ENCODE measurements at places on chromosomes 6 and 20. TPM values are rescaled to one million over a fixed set of nuclear protein-coding genes. Genes with fewer than 3 reads are reported as not detected.

MANEA gene
- total RNA-seq: 10.4 TPM

EZR gene
- total RNA-seq: 76.7 TPM

ZNF165 gene
- total RNA-seq: 0.45 TPM

TSBP1 gene
- not detected for total RNA-seq

FAM50B gene
- total RNA-seq: 11.9 TPM

WFDC12 gene
- not detected for total RNA-seq

SRSF3 gene
- 112 TPM for total RNA-seq

TMEM170B gene
- total RNA-seq: 0.15 TPM

APCDD1L gene
- total RNA-seq: 4.2 TPM

RNF114 gene
- total RNA-seq: 140 TPM

HRH3 gene
- not detected for total RNA-seq

TGM6 gene
- total RNA-seq: not detected

SLC52A3 gene
- not detected for total RNA-seq

SMIM13 gene
- total RNA-seq: 4.5 TPM

NOX3 gene
- total RNA-seq: not detected

SLC13A3 gene
- 6.1 TPM for total RNA-seq

XKR7 gene
- not detected for total RNA-seq

ATXN1 gene
- 8.2 TPM for total RNA-seq

CTAGE9 gene
- under 0.01 TPM for total RNA-seq

ATP6V1G2 gene
- total RNA-seq: 1.2 TPM

EDN1 gene
- 0.15 TPM for total RNA-seq

BPIFB6 gene
- not detected for total RNA-seq

SLC26A8 gene
- total RNA-seq: not detected

BPIFB2 gene
- total RNA-seq: not detected

GTSF1L gene
- total RNA-seq: not detected

MATN4 gene
- not detected for total RNA-seq

PHACTR1 gene
- 2.5 TPM for total RNA-seq

HM13 gene
- total RNA-seq: 70.8 TPM

MAS1 gene
- not detected for total RNA-seq

DNAH8 gene
- total RNA-seq: not detected

RAET1L gene
- total RNA-seq: not detected

NFATC2 gene
- 0.15 TPM for total RNA-seq

TMEM217 gene
- not detected for total RNA-seq

SLC17A3 gene
- total RNA-seq: not detected

LHFPL5 gene
- not detected for total RNA-seq

Measured in bronchus fibroblast of lung (primary cell).